Activated T-helper 1 cell treated with anti-CD3 and anti-CD28 coated beads, Interleukin-2, amount 50 U/mL, for 16 hours (primary cell): ENCODE measurements at places on chromosomes 6 and 20.

- no peak for DNase-seq
Measured at GRCh38 chr6:137787016-137787415, 80.0 kb upstream of the TNFAIP3 start.

- no peak for DNase-seq
Measured at GRCh38 chr6:47061309-47062300, 19.5 kb upstream of the ADGRF1 start.

GRCh38 chr20:3669710-3670367, 6.6 kb upstream of the GFRA4 start:
- no peak for DNase-seq

DNA sequence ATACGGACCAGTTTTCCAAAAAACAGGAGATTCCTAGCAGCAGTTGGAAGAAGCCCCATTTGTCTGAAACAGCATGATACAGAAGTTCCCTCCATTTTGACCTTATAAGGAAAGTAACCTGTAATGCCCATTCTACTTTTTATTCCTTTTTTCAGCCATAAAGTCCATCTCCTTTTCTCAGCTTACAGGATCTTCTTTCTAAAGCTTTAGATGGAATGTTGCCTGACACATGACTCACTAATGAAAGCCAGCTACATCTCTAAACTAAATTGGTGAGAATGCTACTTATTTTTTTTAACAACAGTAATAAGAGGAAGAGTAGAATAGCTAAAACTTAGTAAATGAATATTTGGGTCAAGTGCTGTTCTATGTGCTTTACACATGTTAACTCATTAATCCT, 234.1 kb downstream of the CDH26 start:
- DNase-seq, result no peak

- no peak for DNase-seq
Measured at GRCh38 chr20:41380551-41381193, 14.1 kb upstream of the EMILIN3 start.

DNA sequence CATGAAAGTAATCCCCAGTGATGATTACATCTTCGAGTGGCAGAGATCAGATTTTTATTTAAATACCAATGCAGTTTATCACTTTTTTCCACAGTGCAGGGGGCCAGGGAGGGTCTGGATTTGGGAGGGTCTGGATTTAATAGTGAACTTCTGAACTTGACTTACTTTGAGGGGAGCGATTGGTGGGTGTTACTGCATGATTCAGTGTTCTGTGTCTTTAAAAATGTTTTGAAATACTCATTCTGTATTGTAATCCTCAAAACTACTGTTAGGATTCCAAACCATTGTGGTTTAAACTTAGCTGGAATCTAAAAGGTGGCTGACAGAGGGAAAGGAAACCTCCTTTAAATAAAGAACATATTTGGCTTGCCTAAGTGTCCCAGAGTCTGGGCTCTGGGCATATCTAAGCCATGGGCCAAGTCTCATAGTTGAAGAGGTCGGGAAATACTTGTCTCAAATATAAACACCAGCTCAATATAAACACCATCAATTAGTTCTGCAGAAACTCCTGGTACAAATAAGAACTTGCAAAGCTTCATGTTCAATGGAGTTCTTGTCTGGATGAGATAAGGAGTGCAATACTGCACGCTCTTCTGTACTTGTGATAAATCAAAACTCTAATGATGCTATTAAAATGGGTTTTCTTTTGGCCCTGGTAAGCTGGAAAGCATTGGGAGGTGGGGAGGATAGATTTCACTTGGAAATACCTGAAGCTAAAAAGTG, 14.4 kb downstream of the JARID2 start:
- no peak for DNase-seq

DNA sequence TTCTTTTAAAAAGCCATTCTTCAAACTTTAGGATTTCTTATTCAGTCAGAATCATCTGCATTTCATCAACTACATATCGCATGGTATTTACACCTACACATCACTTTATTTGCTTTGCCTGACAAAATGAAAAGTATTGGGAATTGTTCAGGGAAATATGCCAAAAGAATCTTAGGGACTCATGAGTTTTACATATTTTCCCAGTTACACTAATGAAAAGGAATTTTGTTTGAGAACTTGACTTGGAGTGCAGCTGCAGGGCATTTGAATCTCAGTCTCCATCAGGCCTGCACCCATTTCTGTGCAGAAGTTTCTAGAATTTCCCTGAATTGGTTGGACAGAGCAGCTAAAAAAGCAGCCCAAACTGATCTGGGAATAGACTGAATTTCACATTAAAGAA, 65.3 kb downstream of the MTHFD1L start:
- DNase-seq, result no peak

GRCh38 chr20:14155361-14155760, 160.0 kb downstream of the MACROD2 start:
- no peak for DNase-seq

GRCh38 chr6:25963426-25964123, 973 bp downstream of the TRIM38 start:
- no peak for DNase-seq

- peak; percentile 2 for DNase-seq
Measured at GRCh38 chr6:70651326-70651905, 16.3 kb upstream of the SMAP1 start.

GRCh38 chr6:87636315-87636714, 46.4 kb downstream of the ORC3 start:
- no peak for DNase-seq

GRCh38 chr6:79467716-79468115, 69.5 kb downstream of the LCA5 start:
- no peak for DNase-seq

DNA sequence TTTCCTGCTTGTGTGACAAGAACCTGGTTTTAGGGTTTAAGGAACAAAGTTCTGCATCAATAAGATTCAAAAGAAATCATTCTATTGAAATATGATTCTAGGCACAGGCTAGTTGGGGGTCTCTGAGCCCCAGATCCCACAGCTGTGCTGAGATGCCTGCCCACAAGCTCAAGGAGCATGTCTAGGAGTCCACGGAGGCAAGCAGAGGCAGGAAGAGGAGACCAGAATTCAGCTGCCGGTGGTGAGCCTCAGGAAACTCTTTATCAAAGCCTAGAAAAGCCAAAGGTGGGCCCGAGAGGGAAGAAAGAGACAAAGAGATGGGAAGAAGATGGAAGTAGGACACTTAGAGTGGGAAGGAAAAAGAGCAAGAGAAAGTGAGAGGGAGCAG, 40.7 kb upstream of the DDR1 start:
- no peak for DNase-seq

GRCh38 chr6:11427723-11428245, 109.8 kb upstream of the TMEM170B start:
- no peak for DNase-seq

DNA sequence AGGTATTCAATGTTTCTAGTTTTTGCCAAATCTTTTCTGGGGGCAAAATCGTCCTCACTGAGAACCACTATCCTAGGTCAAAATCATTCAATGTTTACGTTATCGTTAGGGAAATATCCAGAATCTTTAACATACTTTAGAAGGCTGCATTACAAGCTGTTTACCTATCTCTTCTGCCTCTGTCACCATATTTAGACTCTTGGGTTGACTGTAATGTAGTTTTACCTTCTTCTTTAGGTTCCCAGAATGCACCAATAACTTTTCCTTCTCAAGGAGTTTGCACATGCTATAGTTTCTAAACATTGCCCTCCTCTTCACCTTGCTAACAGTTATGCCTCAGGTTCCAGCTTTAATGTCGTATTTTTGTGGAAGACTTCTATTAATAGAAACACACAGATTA, 1185.5 kb upstream of the ADGRB3 start:
- DNase-seq, result no peak
